ENCODE measurements at places on chromosomes 7 and 10. TPM values are rescaled to one million over a fixed set of nuclear protein-coding genes. Genes with fewer than 3 reads are reported as not detected.

BRAT1 gene
- total RNA-seq, result 41.5 TPM

KAZALD1 gene
- total RNA-seq, result 0.30 TPM

THNSL1 gene
- total RNA-seq, result 4.6 TPM

GDF2 gene
- total RNA-seq, result not detected

NKX1-2 gene
- not detected for total RNA-seq

ACTR3C gene
- 4.0 TPM for total RNA-seq

IRF5 gene
- total RNA-seq, result 16.5 TPM

LRRD1 gene
- not detected for total RNA-seq

TFEC gene
- 1.2 TPM for total RNA-seq

SLC26A5 gene
- total RNA-seq, result not detected

OR2A12 gene
- not detected for total RNA-seq

TYW1B gene
- 4.4 TPM for total RNA-seq

MYOZ1 gene
- not detected for total RNA-seq

KCNIP2 gene
- total RNA-seq, result 1.6 TPM

DNTT gene
- total RNA-seq, result not detected

SLC18A2 gene
- not detected for total RNA-seq

NUPR2 gene
- not detected for total RNA-seq

AGFG2 gene
- 82.5 TPM for total RNA-seq

NAT16 gene
- not detected for total RNA-seq

PON3 gene
- total RNA-seq, result 0.40 TPM

URGCP gene
- total RNA-seq, result 26.4 TPM

GRID2IP gene
- total RNA-seq, result 0.14 TPM

RGR gene
- total RNA-seq, result not detected

CALHM3 gene
- total RNA-seq, result not detected

C10orf67 gene
- 0.07 TPM for total RNA-seq

ANKRD30A gene
- total RNA-seq, result not detected

COBL gene
- not detected for total RNA-seq

BTBD16 gene
- not detected for total RNA-seq

Measured in activated CD8-positive, alpha-beta memory T cell treated with anti-CD3 and anti-CD28 coated beads, Interleukin-2, amount 10 ng/mL, durations not matched to agents 7 days and 5 days (primary cell).